NCI-H2029 (cell line): ENCODE measurements at places on chromosomes 3 and 15.

DNA sequence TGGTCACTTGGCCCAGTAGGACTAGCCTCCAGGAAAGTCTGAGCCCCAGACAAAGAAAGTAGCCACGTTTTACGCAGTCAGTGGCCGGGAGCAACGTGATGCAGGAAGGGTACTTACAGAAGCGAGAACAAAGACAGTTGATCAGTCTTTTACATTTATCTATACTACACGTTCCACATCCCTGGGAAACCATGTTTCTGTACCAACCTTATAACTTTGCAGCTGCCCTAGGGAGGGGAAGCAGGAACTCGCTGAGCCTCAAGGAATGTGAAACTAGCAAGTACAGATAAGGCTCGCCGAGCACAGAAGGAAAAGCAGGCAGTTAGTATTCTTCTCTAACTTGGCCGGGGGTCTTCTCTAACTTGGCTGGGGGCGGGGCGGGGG, 3.4 kb upstream of the KNL1 start:
- DNase-seq = no peak

- no peak for DNase-seq
Observed at GRCh38 chr3:51390246-51391074, 625 bp upstream of the RBM15B start.

DNA sequence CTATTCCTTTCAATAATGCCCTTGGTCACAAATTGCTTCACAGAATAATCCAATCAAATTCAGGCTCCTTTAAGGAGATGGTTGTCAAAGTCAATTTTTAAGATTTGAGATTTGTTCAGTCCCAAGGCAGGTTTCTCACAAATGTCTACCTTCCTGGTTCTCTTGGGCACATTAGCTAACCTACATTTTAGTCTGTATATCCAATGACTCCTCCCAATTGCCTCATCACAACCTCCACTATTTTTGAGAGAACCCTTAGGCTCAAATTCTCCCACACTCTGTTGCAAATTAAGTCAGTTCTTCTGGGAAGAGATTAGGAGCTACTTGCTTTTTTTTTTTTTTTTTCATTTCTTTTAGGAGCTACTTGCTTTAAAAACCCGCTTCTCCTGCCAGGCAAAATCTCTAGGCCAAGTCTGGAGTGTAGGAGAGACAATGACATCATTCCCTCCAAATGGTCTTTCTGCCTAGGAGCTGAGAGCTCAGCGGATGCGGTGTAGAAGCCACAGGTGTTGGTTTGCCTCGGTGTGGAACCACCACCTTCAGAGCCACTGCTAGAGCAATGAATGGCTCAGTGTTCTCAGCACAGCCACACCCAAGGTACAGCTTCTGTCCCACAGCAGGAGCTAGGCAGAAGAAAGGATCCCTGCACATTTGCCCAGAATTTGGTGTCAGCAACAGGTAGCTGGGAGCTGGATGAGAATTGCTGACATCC, 10.0 kb upstream of the INO80 start:
- DNase-seq = no peak

DNA sequence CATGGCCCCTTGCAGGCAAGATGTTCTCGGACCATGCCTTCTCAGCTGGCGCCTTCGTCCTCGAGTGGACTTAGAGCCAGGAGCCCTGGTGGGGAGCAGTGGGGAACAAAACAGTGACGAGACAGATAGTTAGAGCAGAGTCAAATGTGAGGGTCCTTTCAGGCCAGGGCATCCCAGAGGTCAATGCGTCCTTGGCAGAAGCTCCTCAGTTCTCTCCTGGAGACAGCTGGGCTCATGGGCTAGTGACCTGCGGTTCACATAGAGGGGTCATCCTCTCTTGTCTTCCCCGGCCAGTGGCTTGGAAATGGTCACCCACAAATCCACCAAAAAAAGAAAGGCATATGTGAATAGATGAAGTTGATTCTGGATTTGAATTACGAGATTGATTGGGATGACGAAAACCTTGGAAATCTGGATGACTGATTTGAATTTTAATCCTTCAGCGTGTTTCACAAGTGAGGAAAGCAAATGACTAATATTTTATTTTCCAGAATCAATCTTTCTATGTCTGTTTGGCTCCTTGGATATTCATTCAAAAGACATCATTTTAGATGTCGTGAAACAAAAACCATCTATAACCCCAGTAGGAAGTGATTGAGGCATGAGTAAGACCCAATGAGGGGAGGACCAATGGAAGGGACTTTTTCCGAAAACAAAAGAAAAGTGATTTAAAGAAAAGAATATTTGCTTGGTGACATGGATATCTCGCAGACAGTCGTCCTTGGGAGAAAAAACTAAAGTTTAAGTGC, 84.5 kb downstream of the ASB7 start:
- no peak for DNase-seq

- DNase-seq = no peak
Observed at GRCh38 chr15:99424978-99425656, 140.7 kb upstream of the MEF2A start.

- no peak for DNase-seq
Observed at GRCh38 chr3:175977968-175978752, 1119.0 kb downstream of the NAALADL2 start.

- no peak for DNase-seq
Observed at GRCh38 chr15:84992157-84992944, 10.7 kb downstream of the PDE8A start.

DNA sequence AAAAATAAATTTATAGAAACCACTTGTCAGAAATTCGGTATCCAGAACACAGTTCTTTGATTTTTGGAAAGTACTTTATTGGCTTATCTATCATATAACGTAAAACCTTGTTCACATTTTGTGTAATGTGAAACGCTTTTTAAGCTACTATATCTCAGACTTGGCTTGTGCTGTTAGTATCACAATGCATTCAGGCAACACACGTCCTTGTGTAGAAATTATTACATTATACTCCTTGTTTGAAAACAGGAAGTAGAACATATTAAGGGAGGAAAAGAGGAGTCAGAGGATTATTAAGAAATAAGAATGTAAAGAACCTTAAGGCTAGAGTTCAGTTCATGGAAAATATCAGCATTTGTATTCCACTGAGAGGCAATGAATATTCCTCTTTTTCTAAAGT, 1.6 kb downstream of the DNAJC13 start:
- DNase-seq = no peak

DNA sequence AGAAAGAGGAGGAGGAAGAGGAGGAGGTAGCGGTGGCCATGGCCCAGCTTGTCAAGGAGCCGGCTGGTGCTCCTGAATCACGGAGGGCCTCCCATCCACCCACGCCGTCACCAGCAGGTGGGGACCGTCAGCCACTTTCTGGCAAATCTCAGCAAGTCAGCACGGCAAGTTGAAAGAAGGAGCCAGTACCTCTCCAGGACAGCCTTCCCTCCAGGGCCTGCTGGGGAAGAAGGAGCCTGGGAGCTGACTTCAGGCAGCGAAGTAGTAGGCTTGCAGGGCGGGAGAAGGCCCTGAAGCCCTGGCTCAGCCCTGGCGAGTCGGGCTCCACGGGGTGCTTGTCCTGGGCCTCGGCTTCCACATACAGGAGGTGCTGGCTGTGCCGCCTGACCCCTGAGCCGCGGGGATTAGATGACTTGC, 99.2 kb upstream of the TRPM1 start:
- no peak for DNase-seq

DNA sequence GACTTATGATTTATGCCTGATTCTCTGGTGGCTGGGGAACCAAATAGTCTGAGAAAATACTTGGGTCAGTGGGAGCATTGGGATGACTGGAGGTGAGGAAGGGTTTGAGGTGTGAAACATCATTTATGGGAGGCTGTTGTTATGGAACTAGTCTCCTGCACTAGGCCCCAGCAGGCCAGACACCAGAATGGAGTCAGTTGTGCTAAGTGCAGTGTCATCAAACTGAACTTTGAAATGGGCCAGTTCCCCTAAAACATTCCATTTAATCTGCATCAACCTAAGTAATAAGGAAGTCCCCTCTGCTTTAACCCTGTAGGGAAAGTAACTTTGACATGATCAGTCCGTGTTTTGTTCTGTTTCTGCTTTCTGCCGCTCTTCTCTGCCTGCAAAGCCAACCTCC, 44.9 kb upstream of the KLHL25 start:
- DNase-seq = no peak

GRCh38 chr3:32423534-32423933, 31.9 kb downstream of the CMTM7 start:
- no peak for DNase-seq

DNA sequence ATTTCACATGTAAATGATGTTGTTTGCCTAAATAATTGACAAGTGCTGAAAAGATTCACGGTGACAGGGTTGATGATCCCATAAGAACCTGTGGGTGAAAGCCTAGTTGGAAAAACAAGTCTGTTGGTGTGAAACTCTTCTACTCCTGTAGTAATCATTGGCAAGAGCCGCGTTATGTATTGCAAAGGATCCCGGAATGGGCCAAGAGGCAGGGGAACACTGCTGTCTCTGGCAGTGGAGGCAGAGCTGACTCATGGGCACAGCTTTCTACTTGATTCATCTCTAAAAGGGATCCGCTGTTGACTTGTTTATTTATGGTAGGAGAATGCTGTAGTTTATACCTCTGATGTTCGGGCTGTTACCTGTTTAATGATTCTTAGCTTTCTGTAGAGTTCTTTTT, 63.1 kb downstream of the MAP6D1 start:
- no peak for DNase-seq

GRCh38 chr3:192489579-192489978, 237.8 kb downstream of the FGF12 start:
- DNase-seq = no peak

DNA sequence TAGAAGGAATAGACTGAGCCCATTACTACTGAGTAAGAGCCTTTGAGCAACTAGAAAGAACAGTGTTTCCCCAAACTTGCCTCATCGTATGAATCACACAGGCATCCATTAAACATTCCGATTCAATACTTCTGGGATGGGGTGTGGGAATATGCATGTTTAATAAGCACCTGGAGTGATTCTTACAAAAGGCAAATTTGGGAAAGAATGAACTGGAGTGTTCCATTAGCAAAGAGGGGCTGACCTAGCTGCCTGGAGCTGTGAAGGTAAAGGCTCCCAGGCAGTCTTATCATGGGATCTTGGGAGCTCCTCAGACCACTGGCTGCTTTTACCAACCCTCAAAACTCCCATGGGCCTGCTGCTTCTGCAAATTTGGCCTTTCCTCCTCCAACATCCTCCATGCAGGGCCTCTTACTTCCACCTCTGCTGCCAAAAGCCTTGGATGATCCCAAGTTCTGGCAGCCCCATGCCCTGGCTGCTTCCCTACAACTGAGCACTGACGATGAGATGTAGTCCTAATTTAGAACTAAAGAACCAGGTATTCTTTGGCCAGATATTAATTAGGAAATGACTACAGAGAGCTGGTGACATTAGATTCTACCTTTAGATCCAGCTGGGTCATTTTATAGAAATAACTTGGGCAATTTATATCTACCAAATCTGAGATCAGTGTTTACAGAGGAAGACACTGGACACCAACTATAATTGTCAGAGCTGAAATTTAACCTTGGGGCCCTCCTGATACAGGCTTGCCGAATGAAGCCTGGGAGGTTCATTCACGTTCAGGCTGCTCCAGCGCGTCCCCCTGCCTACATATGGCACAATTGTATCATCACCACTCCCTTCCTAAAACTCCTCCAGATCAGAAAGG, 11.2 kb upstream of the HOMER2 start:
- DNase-seq = no peak

GRCh38 chr3:153866901-153867300, 254.3 kb upstream of the ARHGEF26 start:
- DNase-seq = no peak

- no peak for DNase-seq
Observed at GRCh38 chr15:62275831-62276230, 110.7 kb upstream of the C2CD4B start.

GRCh38 chr3:44041726-44042125, 200.0 kb upstream of the TOPAZ1 start:
- DNase-seq = no peak

- DNase-seq = no peak
Observed at GRCh38 chr15:74712311-74712710, 13.0 kb downstream of the CYP1A1 start.

GRCh38 chr3:152893647-152894046, 58.7 kb downstream of the P2RY1 start:
- no peak for DNase-seq

DNA sequence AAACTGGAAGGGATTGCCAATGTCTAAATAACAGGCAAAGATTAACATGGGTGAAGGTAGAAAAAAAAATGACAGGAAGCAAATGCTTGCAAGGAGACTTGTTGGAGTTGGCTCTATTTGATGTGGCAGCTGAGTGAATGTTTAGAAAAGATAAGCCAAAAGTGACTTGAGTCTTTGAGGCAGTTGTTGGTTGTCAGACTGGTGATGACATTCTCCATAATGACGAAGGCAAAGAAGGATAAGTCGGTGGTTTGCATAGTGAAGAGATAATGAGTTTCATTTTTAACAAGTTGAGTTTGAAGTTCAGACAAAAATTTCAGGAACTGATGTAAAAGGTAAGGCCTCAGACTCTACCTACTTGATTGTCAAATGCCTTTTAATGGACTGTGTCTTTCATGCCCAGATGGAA, 704.1 kb upstream of the SGO1 start:
- no peak for DNase-seq

- DNase-seq = no peak
Observed at GRCh38 chr3:21592828-21593227, 158.2 kb downstream of the ZNF385D start.

GRCh38 chr3:99637016-99637367, 1.4 kb upstream of the COL8A1 start:
- DNase-seq = no peak

- DNase-seq = no peak
Observed at GRCh38 chr3:95725770-95726169, 1088.6 kb upstream of the EPHA6 start.

GRCh38 chr15:80733460-80733859, 38.4 kb downstream of the ABHD17C start:
- no peak for DNase-seq

DNA sequence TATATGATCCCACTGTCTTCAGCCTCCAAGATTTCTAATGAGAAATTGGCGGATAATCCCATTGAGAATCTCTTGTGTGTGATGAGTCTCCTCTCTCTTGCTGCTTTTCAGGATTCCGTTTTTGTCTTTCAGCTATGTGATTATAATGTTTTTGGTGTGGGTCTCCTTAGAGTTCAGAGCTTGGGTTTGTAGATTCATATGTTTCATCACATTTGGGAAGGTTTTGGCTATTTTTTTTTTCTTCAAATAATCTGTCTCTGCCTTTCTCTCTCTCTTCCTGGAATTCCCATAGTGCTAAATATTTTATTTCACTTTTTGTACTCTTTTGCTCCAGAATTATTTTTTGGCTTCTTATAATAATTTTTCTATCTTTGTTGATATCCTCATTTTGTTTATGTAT, 40.4 kb downstream of the SACM1L start:
- DNase-seq = no peak

DNA sequence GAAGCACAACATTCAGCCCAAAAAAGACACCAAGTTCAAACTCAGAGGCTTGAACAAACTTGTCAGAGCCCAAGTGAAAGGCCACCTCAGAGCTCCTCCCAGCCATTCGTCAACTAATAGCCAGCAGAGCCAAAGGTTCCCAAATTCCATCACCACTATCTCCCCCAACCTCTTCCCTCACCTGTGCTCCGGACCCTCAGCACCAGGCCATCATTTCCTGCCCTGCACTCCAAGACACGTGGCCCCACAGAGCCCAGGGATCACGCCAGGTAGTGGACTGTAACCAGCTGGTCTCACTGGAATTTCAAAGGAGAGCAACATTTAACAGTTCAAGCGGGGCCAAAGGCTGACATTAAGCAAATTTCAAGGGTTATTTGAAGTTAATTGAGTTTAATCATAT, 245.2 kb upstream of the IGF1R start:
- no peak for DNase-seq
